CD4-positive, alpha-beta T cell treated with Interleukin-17A for 1 hour (primary cell): ENCODE measurements at places on chromosomes 16 and 17.

- DNase-seq, result no peak
These were observed 1276.1 kb upstream of the CDH8 start for GRCh38 chr16:63312346-63312745.

- DNase-seq, result no peak
These were observed 99.6 kb downstream of the ABCC1 start for GRCh38 chr16:16048904-16049582.

- DNase-seq, result no peak
These were observed 8.8 kb downstream of the CNTNAP1 start for GRCh38 chr17:42691021-42691545.

GRCh38 chr16:79687249-79688130 is 87.0 kb upstream of the MAF start:
- no peak for DNase-seq

DNA sequence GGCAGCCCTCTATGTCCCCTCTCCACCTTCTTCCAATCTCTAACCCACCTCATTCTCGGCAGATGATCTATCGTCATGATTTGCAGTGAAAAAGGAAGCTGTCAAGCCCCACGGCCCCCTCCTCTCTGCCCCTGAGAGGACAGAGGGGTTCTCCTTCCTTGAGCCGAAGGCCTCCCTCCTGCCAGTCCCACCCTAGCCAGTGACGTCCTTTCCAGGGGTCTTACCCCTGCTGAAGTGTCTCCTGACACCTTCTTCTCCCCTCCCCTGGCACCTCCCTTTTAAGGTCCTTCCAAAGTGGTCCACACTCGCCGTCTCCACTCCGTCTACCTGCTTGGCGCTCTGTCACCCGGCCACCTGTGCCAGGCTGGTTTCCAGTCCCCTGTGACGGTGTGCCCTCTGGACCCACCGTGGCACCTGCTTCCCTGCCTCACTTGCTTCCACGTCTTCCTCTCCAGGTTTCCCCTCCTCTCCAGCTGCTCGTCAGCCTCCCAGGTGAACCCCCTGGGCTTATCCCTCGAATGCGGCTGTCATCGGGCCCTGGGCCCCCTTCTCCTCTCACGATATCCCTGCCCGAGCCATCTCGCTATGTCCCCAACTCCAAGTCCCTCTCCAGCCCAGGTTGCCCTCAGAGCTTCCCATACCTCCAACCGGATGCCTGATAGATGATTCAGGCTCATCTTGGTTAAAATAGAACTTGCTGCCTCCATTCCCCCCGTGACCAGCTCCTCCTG is 5.7 kb downstream of the CCDC102A start:
- DNase-seq, result peak; percentile 28

- no peak for DNase-seq
These were observed 15.5 kb upstream of the IL17C start for GRCh38 chr16:88622866-88623265.

DNA sequence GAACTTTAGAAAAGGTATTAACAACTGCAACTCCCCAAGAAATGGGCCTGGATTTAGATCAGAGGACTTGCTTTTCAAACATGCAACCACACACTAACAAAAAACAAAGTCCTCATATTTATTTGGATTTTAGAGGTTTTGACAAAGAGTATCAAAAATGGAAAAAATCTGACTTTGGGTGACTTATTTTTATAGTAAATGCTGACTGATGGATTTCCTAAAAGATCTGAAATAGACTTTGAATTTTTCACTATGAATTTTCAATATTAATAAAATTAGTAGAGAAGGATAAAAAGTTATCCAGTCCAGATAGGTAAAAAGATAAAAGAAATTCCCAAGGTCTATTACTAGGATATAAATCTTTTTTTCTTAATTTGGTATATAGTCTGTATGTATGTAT is 253.5 kb downstream of the KCNJ2 start:
- DNase-seq, result no peak

GRCh38 chr17:38967290-38967738 is at the start of gene FBXO47:
Gene FBXO47 (minus strand): TSS chr17:38967403. CDS start chr17:38963025, 4,378 bp downstream.
- DNase-seq, result peak; percentile 88

DNA sequence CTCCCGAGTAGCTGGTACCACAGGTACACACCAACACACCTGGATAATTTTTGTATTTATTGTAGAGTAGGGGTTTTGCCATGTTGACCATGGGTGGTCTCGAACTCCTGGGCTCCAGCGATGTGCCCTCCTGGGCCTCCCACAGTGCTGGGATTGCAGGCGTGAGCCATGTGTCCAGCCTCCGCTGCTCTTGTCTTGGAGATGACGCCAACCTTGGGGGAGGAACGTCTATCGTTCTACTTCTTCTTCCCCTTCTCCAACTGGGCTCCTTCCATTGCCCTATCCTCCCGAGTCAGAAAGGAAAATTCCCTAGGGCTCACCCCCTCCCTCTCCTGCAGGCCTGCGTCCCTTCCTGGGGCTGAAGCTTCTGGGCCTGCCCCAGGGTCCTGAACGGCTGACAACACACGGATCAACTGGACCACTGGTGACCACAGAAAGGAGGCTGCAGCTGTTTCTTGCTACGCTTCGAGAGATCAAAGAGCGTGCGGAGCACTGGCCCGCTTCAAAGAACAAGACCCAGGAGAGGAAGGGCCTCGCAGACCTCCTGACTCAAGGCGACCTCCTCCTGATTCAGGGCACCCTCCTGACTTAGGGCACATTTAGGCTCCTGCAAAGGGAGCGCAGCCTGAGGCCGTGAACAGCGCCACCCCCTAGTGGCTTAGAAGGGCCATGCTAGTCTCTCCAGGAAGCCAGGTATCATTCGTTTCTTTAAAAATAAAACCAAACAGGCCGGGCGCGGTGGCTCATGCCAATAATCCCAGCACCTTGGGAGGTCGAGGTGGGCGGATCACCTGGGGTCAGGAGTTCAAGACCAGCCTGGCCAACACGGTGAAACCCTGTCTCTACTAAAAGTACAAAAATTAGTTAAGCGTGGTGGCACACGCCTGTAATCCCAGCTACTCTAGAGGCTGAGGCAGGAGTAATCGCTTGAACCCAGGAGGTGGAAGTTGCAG is 48.5 kb upstream of the HELZ start:
- DNase-seq, result peak; percentile 74

DNA sequence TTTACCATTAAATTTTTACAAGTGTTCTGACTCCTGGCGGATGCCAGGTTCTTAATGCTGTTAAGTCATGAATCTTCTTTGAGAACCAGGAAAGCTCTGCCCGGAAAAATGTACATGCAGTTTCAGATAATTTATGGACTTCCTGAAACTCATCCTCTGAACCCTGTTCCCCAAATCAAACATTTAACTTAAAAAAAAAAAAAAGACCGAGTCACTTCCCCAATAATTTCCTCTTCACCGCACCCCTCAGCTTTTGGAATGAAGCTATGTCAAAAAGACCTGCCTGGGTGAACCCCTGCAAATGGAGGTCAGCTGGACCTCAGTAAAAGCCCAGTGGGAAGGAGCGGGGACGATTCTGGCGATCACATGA is 15.0 kb downstream of the ZNF232 start:
- DNase-seq, result no peak

DNA sequence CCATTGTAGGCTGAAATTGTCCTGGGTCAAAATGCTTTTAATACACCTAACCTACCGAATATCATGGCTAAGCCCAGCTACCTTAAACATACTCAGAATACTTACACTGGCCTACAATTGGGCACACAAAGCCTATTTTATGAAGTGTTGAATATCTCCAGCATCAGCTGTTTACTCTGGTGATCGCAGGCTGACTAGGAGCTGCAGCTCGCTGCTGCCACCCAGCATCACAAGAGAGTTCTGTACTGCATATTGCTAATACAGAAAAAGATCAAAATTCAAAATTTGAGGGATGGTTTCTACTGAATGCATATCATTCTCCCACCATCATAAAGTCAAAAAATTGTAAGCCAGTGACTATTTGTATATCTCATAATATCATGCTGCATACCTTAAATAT is 55.3 kb downstream of the ULK2 start:
- DNase-seq, result no peak

DNA sequence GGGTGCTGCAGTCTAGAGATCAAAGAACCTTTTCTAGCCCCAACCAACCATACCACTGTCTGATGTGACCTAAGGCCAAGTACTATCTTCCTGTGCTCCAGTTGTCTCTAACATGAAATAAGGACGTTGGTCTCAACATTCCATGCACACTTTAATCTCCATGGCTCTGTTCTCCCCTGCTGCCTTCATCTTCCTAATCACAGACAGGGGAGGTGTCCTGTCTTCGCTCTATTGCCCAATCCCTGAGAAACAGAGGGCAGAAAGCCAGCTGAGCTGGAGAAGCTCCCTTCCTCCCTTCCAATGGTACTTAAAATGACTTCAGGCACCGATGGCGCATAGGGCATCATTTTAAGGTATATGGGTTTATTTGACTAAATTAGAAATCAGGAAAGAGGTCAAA is 148.9 kb upstream of the GNAO1 start:
- DNase-seq, result no peak

DNA sequence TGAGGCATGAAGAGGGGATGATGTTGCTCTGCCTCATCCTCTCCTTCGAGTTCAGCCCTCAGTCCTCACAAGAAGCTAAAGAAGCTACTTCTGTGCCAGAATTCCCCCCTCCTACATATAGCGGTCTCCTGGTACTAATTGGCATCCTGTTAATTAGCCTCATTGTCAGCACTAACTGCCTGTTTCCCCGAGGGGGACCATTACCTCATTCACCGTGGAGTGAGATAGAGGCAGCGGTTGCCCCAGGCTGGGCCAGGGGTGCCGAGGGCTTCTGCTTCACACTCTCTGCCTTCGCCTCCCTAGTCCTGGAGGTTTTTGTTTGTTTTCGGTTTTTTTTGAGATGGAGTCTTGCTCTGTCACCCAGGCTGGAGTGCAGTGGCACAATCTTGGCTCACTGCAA is 5.7 kb upstream of the MINK1 start:
- DNase-seq, result no peak

DNA sequence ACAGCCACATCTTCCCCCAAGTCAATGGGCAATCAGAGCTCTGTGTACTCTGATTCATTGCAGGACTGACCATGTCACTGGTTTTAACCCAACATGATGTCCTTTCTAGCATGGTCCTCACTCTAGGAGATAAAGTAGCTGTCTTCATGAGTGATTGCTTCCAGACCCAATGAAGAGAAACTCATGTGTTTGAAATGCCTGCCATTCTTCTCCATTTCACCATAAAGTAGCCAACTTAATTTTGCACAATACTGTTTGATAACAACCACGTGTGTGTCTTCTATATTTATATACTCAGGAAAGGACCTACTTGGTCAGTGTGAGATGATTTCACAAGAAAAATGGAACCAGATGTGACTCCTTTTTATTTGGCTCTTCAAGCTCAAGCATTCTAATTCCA is 172.5 kb downstream of the AXIN2 start:
- DNase-seq, result no peak

- DNase-seq, result no peak
These were observed 160.0 kb upstream of the CCL2 start for GRCh38 chr17:34095106-34095505.

DNA sequence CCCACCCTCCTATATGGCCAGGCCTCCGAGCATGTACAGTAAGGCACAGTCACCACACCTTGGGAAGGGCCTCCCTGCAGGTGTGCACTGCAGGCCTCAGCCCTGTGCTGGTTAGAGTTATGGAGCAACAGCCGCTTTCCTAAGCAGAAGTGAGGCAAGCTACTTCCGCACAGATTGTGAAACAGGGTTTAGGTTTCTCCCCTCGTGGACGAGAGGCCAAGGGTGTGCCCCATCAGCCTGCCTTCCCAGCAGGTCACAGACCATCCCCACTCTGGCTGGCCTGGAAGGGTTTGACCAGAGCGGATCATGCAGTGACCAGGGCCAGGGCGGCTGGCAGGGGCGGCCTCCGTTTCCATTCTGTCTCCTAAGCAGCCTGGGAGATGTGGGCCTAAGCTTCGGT is 4.7 kb downstream of the MSRB1 start:
- peak; percentile 13 for DNase-seq

- DNase-seq, result no peak
These were observed 11.9 kb upstream of the CYTH1 start for GRCh38 chr17:78793968-78794367.

DNA sequence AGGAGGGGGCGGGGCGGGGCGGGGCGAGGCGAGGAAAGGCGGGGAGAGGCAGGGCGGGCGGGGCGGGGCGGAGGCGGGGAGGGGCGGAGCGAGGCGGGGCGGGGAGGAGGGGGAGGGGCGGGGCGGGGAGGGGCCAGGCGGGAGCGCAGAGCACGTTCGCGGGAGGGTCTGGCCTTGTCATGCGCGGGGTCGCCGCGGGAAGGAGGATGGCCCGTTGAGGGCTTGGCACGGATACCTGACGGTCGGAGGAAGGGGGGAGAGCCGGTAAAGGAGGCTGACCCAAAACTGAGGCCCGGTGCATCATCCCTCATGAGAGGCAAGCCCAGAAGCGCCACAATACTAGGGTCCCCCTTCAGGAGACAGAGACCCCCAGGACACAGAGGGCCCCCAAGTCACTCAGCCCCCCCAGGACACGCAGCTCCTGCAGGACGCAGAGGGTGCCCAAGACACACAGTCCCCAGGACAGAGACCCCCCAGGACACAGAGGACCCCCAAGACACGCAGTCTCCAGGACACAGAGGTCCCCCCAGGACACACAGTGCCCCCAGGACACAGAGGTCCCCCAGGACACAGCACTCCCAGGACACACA is 593 bp upstream of the WDR45B start:
- no peak for DNase-seq
